ENCODE measurements at places on chromosomes 1 and 21.
A peak's percentile ranks its signal among the peaks of the same experiment; 100 is the strongest.

- DNase-seq: no peak
Observed at GRCh38 chr1:159090286-159091179, 14.0 kb upstream of the AIM2 start.

- no peak for DNase-seq
Observed at GRCh38 chr1:114758256-114758832, 560 bp upstream of the CSDE1 start.

DNA sequence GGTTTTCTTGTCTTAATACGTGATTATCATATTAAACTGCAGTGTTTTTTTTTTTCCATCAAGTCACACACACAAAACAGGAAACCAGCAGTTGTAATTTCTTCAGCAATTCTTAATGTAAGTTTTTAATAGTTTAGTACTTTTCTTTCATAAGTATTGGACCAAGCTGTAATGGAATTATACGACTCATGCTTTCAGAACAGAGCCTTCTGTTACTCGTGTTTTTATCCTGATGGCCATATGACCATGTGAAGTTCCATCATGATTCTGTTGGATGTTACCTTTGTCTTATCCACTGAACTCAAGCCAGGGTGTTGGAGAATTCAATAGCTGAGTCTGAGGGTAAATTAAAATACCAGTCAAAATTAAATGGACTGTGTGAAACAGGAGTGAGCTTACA lies 72.0 kb upstream of the S1PR1 start:
- no peak for DNase-seq

GRCh38 chr1:237327061-237327460 lies 285.1 kb downstream of the RYR2 start:
- no peak for DNase-seq

DNA sequence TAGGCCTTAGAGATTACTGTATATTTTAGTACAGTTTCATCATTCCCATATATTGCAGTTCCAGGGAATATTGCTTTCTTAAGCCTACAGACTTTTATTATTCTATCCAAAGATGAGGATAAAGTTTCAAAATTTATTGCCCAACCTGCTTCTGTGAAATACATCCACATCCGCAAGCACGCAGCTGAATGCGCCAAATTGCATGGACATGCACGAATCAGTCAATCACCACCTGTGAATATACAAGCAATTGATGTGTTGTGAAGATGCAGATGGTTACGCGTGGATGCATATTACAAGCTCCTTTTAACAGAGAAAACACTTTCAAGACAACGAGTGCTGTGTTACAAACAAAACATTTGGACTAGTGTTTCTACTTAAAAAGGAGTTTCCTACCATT lies 577.8 kb upstream of the PLXNA2 start:
- no peak for DNase-seq

- DNase-seq: no peak
Observed at GRCh38 chr1:159938211-159938852, 7.1 kb downstream of the IGSF9 start.

DNA sequence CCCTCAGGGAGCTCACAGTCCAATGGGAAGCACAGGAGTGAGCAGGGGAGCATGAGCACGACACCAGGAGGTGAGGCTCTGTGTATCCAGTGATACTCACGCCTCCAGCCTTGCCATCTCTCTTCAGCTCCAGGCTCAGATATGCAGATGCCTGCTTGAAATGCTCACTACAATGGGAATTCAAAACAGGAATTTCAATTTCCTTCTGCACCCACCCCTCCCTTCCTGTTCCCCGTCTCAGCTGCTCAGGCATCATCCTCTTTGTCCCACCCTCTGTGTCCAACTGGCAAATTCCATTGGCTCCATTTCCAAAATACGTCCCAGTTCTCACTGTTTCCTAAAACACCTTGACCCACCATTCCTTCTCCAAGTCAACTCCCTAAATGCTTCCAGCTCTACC lies 58.9 kb downstream of the FBXO2 start:
- DNase-seq: no peak

GRCh38 chr1:237012788-237013383 lies 8.6 kb upstream of the MT1HL1 start:
- DNase-seq: no peak

DNA sequence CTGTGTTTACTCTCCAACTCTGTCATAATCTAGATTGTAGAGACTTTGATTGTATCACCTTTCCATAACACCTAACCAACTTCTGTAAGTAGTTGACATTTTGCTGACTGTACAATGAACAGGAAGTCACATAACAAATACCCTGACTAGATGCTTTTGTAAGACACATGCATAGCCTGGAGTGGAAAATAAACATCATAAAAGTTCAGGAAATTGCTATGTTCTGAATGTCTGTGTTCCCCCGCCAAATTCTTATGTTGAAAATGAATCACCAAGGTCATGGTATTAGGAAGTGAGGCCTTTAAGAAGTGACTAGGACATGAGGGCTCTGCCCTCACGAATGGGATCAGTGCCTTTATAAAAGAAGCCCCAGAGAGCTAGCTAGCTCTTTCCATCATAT lies 40.4 kb upstream of the ZSWIM5 start:
- peak; percentile 41 for DNase-seq

GRCh38 chr1:147541672-147542568 lies 619 bp downstream of the BCL9 start:
- no peak for DNase-seq

GRCh38 chr1:160658814-160659193 lies 12.0 kb upstream of the SLAMF1 start:
- no peak for DNase-seq

GRCh38 chr1:205229916-205230700 lies 2.4 kb downstream of the TMCC2 start:
- no peak for DNase-seq

DNA sequence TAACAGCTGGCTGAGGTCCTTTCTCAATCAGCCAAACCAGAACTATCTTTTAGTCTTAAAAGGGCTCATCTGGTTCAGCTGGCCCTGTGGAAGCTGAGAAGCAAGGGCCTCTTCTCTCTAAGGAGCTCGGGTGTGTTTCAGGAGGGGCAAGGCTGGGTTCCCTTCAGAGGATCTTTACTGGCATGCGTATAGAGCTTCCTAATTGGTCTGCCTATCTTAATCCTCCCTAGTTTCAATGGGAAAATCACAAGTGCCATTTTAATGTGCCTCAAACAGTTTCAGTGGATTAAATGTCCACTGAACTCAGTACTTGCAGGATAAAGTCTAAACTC lies 81.5 kb upstream of the LBR start:
- no peak for DNase-seq

DNA sequence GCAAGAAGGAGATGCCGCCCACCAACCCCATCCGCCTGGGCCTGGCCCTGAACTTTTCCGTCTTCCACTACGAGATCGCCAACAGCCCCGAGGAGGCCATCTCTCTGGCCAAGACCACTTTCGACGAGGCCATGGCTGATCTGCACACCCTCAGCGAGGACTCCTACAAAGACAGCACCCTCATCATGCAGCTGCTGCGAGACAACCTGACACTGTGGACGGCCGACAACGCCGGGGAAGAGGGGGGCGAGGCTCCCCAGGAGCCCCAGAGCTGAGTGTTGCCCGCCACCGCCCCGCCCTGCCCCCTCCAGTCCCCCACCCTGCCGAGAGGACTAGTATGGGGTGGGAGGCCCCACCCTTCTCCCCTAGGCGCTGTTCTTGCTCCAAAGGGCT lies 732 bp downstream of the SFN start:
- no peak for DNase-seq

- DNase-seq: no peak
Observed at GRCh38 chr1:109821221-109821669, 57.5 kb upstream of the EPS8L3 start.

DNA sequence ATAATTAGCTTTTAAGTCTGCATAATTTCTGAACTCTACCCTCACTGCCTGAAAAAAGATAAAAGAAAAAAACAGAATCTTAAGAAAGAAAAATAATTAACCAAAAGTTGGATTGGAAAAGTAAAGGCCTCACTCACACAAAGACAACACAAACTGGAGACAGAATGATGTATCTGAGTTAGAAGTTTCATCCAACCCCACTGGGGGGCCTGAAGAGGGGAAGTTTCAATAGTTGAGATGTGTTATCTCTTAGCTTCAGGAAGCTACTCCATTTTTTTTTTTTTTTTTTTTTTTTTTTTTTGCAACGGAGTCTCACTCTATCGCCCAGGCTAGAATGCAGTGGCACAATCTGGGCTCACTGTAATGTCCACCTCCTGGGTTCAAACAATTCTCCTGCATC lies 19.9 kb downstream of the SYDE2 start:
- no peak for DNase-seq

GRCh38 chr1:9453779-9454418 lies 85.4 kb upstream of the SLC25A33 start:
- no peak for DNase-seq

DNA sequence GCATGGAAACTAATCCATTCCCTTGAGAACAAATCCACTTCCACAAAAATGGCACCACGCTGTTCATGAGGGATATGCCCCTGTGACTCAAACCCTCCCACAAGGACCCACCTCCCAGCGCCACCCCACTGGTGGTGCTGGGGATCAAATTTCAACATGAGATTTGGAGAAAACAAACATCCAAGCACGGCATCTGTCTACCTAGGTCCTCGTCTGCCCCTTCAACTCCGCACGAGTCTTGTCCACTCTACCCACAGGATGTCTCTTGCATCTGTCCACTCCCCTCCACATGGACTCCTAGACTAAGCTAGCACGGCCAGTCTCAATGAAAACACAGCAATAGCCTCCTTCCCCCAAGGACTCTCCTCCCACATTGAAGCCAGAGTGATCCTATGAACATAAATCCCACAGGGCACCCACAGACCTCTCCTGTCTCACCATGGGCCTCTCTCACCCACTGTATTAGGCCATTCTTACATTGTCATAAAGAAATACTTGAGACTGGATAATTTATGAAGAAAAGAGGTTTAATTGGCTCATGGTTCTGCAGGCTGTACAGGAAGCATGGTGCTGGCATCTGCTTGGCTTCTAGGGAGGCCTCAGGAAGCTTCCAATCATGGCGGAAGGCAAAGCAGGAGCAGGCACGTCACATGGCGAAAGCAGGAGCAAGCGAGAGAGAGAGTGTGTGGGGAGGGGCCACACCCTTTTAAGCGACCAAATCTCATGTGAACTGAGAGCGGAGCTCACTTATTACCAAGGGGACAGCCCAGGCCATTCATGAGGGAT lies 101.4 kb downstream of the TOMM20 start:
- no peak for DNase-seq

DNA sequence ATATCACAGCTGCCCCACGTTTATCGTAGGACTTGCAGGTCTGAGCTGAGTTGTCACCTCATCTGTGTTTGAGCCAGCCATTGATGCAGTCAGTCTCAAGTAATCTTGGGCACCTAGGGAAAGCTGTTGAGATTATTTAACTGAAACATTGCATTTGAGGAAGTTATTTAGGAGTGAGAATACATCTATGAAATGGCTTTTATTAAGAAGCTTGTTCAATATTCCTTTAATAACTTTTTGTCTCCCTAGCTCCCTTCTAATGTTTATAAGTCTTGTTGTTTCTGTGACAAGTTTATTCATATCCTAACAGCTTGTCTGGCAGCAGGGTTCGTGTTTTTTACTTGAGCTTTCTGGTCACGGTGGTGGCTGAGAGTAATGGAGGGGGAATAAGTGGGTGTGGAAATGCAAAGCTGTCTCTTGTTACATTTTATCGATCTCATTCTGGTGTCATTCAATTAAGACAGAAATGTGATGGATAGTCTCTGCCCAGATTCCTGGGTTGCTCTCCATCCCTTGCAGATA lies 555.9 kb downstream of the USP25 start:
- no peak for DNase-seq

DNA sequence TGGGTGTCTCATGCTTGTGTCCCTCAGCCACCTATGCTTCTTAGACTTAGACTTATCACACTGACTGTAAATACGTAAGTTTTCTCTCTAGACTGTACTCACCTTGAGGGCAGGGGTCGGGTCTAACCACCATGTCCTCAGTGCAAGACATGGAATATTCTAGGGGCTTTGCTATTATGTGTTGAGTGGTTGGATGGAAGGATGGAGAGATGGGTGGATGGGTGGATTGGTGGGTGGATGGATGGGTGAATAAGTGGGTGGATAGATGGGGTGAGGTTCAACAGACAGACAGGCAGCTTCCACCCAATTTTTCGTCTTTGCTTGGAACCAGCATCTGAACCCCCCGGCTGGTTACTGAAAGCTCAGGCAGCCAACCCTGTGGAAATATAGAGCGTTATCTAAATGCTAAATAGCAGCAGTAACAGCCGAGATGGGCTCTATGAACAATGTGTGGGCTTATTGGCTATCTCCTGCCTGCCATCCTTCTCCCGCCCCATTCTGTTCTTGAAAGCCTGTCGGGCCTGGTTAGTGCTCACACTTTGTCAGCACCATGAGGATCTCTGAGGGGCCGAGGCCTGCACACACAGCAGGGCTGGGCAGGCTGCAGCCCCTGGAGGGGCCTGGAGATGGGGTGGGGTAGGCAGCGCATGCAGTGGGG lies 130.7 kb downstream of the ACTL8 start:
- DNase-seq: no peak

DNA sequence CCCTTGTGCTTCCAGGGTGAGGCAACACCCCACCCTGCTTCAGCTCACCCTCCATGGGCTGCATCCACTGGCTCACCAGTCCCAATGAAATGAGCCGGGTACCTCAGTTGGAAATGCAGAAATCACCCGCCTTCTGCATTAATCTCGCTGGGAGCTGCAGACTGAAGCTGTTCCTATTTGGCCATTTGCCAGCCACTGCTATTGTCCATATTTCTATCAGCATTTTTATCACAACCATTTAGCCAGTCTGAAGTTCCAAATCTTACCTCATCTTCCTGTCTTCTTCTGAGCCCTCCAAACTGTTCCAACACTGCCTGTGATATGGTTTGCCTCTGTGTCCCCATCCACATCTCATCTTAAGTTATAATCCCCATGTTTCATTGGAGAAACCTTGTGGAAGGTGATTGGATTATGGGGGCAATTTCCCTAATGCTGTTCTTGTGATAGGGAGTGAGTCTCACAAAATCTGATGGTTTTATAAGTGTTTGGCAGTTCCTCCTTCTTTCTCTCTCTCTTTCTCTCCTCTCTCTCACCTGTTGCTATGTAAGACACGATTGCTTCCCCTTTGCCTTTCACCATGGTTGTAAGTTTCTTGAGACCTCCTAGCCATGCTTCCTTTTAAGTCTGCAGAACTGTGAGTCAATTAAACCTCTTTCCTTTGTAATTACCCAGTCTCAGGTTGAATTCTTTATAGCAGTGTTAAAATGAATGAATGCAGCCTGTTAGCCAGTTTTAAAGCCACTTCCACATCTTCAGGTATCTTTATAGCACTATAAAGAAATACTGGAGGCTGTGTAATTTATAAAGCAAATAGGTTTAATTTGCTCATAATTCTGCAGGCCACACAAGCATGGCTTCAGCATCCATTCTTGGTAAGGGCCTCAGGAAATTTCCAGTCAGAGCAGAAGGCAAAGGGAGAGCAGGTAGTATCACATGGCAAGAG lies 203.5 kb downstream of the FCRL5 start:
- DNase-seq: no peak

DNA sequence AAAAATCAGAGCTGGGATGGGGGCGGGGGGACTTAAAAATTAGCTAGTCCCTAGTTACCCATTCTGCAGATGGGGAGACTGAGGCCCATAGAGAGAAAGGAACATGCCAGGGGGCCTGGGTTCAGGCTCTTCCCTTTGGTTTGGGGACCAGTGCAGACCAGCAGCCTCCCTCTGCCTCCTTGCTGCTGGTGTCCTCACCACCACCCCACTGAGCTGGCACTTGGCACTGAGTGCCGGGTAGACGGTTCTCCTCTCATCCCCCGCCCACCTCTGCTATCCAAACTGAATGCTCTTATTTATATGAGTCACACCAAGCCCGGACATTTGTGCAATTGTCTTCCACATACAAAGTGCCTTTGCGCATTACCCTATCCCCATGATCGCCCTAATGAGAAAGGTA lies 39.2 kb downstream of the CAMK2N1 start:
- DNase-seq: no peak

All from Panc1 (cell line).